Stimulated activated CD4-positive, alpha-beta T cell treated with anti-CD3 and anti-CD28 coated beads, Interleukin-15, amount 100 ng/mL, for 24 hours (primary cell): ENCODE measurements at places on chromosomes 1 and 21.

GRCh38 chr1:94697839-94698238, 122.3 kb upstream of the SLC44A3 start:
- DNase-seq: no peak

- DNase-seq: no peak
Measured at GRCh38 chr1:8443558-8444194, 125.8 kb downstream of the SLC45A1 start.

- DNase-seq: no peak
Measured at GRCh38 chr1:61098333-61098732, 16.0 kb downstream of the NFIA start.

- DNase-seq: no peak
Measured at GRCh38 chr1:44592208-44593145, 81.8 kb downstream of the TMEM53 start.

DNA sequence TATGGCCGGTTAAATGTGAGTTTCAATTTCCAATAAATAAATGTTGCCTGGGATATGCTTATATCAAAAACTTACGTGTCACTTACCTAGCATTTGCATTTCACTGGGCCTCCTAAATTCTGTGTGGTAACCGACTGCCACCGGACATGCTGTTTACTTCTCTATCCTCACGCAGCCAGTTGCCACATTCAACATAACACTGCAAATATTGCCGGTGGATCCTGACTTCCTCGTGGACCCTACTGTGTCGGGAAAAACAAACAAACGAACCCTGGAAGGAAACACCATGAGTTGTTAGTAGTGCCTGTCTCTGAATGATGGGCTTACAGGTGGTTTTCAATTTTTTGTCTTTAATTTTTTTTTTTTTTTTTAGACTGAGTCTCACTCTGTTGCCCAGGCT, 54.1 kb downstream of the RIPK4 start:
- no peak for DNase-seq

DNA sequence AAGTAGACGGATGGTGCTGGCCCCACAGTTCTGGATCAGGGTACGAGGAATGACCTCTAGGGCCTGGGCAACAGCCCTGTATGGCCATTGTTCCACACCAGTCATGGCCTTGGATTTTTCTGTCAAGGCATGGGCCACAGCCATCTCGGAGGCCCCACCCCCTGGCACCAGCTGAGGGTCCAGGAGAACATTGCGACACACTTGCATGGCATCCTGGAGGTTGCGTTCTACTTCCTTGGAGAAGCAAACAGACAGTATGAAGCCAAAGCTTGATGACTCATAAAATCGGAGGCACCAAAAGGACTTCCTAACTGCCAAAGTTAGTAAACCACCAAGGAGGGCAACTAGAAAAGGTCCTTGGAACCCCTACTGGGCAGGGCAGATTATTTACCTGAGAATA, 11.9 kb upstream of the VHLL start:
- DNase-seq: no peak

DNA sequence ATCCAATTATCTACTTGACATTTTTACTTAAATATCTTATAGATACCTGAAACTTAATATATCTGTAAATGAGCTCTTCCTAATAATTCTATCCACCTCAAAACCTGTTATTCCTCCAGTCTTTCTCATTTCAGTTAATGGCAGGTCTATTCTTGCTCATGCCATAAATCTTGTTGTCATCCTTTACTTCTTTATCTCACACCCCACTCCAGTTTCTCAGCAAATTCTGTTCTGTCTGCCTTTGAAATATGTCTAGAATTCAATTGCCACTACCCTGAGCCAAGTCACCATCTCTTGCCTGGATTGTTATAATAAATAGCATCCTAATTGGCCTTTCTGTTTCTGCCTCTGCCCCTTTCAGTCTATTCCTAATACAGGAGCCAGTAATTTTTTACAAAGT, 105.8 kb downstream of the MAN1A2 start:
- no peak for DNase-seq

GRCh38 chr1:26287033-26287711, 7.3 kb downstream of the SH3BGRL3 start:
- DNase-seq: peak; percentile 77

- DNase-seq: peak; percentile 30
Measured at GRCh38 chr1:200150721-200151120, 123.2 kb downstream of the NR5A2 start.

- DNase-seq: no peak
Measured at GRCh38 chr1:54477153-54477561, 70.9 kb upstream of the ACOT11 start.

- no peak for DNase-seq
Measured at GRCh38 chr21:32276671-32277070, 2.2 kb downstream of the MIS18A start.

DNA sequence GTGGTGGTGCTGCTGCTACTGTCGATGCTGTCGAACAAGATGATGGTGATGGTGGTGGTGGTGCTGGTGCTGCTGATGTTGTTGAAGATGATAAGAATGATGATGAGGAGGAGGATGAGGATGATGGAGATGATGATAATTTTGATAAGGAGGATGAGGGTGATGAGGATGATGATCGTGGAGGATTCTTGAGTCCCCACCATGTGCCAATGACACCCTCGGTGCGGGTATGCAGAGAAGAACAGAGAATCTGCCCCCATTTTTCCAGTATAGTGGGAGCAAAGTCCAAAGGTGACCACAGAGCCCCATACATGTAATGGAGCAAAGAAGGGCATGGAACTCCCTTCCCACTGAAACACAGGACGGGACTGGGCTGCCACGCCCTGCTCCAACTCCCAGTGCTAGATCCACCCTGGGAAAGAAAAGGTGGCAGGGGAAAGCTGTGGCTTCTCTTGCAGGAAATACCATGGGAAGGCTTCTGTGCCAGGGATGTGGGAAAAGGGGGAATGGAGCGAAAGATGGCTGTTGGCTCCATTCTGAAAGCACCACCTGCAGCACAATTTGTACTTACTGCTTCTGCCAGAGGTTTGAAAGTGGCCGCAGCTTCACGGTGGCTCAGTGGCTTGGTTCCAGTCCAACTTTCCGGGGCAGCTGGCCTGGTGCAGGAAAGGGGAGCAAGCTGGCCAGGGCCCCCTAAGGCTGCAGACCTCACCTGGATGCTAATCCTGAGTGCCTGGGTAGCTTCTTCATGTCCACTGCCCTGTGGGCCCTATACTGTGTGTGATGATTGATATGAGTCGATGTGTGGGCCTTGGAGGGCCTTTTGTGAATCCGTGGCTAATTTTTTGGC, 387.2 kb upstream of the VAMP3 start:
- no peak for DNase-seq

GRCh38 chr1:191615101-191615821, 543.0 kb upstream of the RGS18 start:
- no peak for DNase-seq

DNA sequence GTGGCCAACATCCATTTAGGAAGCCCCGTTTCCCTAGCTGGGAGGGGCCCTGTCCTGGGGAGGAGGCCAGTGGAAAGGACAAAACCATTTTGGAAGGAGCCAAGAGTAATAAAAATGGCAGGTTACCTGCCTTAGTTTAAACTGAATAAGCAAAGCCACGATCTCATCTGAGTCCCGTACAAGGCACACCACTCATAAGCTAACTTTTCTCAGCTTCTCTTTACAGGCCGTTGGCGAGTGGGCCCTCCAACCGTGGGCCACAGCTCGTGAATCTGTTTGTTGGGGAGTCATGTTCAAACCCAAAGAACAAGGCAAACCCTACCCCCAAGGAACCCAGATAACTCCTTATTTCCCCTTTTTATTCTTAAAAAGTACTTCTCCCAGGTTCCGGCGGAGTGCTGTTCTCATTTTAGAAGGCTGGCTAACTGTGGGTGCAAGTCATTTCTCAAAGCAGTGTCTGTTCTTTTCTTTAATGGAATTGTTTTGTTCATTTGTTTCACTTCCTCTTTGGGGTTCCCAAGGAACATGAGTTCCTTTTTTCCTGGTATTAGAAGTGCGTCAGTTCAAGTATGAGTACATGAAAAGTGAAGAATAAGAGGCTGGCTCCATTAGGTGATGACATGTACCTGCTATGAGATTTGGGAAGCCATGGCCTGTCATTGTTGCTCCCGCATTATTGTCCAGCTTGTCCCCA, 89.0 kb downstream of the PSMG1 start:
- no peak for DNase-seq

GRCh38 chr1:32247983-32248889, 1.2 kb downstream of the FAM167B start:
- DNase-seq: peak; percentile 92

DNA sequence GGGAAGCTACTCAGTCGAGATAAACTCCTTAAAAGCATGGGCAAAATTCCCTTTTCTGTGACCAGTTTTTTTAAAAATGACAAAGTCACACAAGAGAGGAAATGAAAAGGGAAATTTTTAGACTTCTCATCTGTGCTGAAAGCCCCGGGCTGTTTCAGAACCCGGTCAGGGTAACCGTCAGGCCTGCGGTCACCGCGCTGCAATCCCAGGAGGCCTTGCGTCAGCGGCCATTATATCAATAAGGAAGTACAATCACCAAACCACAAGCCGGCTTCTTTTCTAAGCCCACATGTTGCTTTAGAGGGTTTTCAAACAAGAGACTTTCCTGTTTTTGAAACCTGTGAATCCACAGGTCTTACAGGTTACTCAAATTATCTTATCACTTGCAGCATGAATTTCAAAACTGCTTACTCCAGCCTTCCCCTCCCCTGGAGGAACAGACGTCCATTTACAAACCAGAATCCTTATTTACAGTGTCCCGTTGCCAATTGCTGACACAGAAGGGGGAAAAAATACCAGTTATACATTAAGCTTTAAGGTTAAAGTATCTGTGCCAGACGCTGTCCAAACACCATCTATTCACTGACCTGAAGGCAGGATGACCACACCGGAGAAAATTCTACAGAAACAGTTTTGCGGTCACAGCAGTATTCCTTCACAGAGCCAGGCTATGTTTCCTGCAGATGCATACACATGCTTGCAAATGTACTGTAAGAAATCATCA, 165.3 kb downstream of the TOMM20 start:
- DNase-seq: peak; percentile 94

- DNase-seq: no peak
Measured at GRCh38 chr1:219126377-219126776, 47.3 kb upstream of the LYPLAL1 start.

- DNase-seq: peak; percentile 47
Measured at GRCh38 chr1:151720974-151721787, at the start of gene RIIAD1. TSS of gene RIIAD1 (plus strand) at chr1:151721522. CDS start at chr1:151721537, 15 bp downstream.

- DNase-seq: no peak
Measured at GRCh38 chr1:69985901-69986439, 219.4 kb downstream of the LRRC40 start.

- DNase-seq: no peak
Measured at GRCh38 chr1:38050397-38051078, 3.9 kb upstream of the POU3F1 start.

GRCh38 chr1:36446271-36446670, 4.0 kb downstream of the OSCP1 start:
- DNase-seq: peak; percentile 36

DNA sequence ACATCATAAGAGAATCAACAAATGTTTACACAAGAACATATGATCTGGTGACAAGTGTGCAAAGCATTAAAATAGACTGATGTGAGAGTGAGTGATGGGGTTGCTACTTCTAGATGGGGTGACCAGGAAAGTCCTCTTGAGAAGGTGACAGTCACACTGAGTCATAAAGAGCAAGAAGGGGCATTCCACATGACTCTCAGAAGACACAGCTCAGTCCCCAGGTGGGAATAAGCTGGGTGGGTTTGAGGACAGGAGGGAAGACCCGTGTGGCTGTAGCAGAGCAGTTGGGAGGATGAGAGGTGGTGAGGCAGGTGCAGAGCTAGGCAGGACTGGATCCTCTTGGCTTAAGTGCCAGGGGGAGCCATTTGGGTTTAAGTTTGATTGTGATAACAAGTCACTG, 53.1 kb downstream of the TNR start:
- no peak for DNase-seq

GRCh38 chr1:11413986-11414391, 65.0 kb upstream of the DISP3 start:
- no peak for DNase-seq

DNA sequence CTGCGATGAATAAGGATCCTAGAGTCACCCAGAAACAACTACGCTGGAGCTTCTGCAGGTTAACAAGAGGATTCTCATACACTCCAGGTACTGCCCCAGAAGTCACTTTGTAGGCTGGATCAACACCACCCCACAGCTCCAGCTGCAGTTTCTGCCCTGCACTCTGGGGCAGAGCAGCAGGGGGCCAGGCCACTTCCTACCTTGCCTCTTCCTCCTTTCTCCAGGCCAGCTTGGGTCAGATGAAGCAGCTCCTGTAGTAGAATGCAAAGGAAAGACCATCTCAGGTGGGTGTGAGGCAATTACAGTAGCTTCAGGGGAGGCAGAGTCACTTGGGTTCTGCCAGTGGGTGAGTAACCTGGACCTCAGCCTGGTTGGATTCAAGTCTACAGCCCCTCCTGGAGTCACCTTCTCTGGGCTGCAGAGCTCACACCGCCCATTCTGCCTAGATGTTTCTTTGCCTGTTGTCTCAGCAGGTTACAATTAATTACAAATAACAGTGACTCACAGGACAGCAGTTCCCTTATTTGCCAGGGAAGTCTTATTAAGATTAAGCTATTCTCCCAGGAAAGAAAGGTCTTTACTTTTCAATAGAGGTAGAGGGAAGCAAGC, 24.4 kb upstream of the BCAR3 start:
- no peak for DNase-seq

- no peak for DNase-seq
Measured at GRCh38 chr1:89310505-89310904, 37.8 kb upstream of the GBP5 start.

DNA sequence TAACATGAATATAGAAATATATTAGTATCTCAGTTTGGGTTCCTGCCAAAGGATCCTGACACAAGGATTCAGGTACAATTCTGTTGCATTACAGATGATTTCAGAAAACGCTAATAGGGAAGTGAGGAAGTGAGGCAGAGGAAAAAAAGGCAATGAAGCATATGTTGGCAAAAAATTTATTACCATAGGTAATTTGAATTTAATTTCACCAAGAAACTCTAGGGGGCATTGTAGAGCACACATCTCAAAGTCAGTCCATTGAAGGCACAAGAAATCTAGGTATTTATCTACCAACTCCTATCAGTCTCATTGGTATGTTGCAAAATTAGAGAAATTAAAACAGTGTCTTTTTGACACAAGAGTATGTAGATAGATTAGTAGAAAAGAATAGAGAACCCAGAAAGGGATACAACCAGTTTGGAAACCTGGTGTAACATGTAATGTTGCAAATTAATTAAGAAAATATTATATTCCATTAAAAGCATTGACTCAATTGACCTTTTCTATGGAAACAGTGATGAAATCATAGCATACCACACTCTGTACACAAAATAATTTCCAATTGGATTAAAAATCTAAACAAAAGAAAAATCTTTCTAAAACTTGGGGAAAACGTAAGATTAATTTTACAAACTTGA, 104.9 kb upstream of the SNX7 start:
- DNase-seq: no peak

- DNase-seq: no peak
Measured at GRCh38 chr1:182783068-182783467, 6.5 kb upstream of the NPL start.

DNA sequence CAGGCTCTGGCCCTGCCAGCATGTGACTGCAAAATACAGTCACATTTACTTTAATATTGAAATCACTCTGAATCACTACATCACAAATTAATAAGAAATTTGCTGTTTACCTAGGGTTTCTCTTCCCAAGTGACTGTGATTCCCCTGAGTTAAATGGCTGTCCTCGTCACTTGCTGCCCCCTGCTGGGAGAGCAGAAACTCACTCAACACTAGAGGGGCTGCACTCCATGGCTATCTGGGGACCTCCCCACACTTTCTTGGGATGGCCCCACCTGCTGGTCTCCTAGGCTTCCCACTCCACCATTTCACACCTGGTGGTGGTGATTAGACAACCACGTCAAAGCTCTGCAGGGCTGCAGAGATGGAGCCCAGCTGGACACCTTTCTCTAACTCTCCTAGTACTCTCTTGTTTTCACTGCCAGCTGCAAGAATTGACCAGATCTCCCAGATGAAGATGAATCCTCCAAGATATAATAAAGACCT, 63.4 kb downstream of the CD2 start:
- peak; percentile 87 for DNase-seq
